ENCODE measurements at places on chromosomes 4 and X.

GRCh38 chr4:7759216-7759615, 180.4 kb downstream of the AFAP1 start:
- no peak for DNase-seq

GRCh38 chr4:53023677-53024299, 161.7 kb downstream of the RASL11B start:
- no peak for DNase-seq

GRCh38 chrX:102976286-102976685, 39.2 kb downstream of the RAB40AL start:
- DNase-seq: no peak

- DNase-seq: no peak
Measured at GRCh38 chr4:10781805-10782204, 97.2 kb upstream of the CLNK start.

GRCh38 chr4:30903502-30904214, 183.5 kb downstream of the PCDH7 start:
- DNase-seq: peak; percentile 13

DNA sequence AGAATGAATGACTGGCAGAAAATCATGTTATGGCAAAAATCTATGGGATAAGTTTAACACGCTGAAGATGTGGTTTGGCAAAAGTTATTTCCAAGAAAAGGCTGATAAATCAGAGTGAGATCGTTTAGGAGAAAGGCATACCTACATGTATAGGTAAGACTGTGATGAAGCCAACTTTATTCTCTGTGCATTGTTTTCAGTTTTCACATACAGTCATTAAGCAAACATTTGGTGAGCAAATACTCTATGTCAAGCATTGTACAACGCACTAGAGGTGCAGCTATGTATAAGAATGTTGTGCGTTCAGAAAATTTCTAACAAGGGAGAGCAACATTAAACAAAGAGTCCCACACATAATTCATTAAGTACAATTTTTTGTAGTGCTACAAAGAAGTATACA, 121.7 kb downstream of the TEX13A start:
- DNase-seq: no peak

- peak; percentile 4 for DNase-seq
Measured at GRCh38 chr4:154958621-154959358, 177.7 kb downstream of the RBM46 start.

- no peak for DNase-seq
Measured at GRCh38 chr4:38861791-38862190, 5.2 kb upstream of the TLR6 start.

DNA sequence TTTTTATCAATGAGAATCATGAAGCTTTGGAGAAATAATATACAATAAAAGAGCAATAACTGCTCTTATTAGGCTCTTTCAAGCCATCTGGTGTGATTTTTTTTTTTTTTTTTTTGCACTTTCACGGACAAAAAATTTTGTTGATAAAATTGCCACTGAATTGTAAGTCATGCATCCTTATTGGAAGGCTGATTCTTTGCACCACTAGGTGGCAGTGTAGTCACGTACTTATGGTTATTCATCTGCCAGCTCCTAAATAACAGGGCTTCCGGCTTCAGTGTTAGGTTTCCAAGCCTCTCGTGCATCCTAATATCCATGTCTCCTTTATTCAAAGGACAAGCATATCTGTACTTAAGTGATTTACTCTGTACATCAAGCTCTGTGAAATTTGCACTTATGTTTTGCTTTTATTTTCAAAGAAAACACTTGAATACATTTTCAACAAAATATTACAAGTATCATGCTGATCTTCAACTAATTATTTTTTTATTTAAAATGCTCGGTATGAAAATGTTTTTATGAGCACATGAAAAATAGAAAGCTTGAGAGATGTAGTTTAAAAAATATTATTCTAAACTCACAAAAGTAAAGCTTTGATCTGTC, 1578.3 kb upstream of the TENM3 start:
- DNase-seq: peak; percentile 59

DNA sequence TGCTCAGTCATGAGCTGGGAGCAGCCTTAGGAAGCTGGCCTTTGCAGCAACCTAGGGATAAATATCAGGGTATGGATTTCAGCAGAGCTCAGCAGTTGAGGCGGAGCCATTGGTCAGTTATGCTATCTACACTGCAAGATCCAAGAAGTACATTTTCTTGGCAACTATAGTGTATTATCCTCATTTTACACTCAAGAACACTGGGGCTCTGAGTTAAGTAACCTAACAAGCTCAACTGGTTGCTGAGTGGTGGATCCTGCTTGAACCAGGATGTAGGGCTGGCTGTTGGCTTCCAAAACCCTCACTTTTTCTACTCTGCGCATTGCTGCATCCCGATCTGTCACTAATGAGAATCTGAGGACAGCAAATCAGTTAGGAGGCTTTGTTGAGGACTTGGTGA, 1.5 kb upstream of the SCARB2 start:
- no peak for DNase-seq

- DNase-seq: no peak
Measured at GRCh38 chr4:156832886-156833285, 138.7 kb downstream of the PDGFC start.
